Memory B cell (primary cell): ENCODE measurements at places on chromosomes 3 and 15.

DNA sequence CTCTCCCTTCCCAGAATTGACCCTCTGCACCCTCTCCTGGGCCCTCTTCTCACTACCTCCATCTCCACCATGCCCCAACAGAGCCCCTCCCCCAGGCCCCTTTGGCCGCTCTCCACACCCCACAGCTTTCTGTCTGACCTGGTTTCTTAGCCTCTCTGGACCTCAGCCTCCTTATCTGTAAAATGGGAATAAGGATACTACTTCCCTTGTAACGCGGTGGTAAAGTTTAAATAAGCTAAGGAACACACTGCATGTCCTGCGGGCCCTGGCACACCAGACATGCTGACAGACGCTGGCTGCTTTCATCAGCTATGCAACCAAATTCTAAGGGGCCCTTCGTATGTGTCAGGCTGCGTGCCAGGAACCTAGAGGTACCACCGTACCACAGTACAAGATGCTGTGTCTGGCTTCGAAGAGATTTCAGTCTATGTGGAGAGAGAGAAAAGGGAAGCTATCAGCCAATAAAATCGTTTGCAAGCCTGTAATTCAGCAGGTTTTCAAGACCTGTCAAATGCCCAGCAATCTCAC, 777 bp upstream of the SLC51A start:
- no peak for DNase-seq

- no peak for DNase-seq
These were observed 460.3 kb upstream of the PROK2 start for GRCh38 chr3:72245183-72245811.

DNA sequence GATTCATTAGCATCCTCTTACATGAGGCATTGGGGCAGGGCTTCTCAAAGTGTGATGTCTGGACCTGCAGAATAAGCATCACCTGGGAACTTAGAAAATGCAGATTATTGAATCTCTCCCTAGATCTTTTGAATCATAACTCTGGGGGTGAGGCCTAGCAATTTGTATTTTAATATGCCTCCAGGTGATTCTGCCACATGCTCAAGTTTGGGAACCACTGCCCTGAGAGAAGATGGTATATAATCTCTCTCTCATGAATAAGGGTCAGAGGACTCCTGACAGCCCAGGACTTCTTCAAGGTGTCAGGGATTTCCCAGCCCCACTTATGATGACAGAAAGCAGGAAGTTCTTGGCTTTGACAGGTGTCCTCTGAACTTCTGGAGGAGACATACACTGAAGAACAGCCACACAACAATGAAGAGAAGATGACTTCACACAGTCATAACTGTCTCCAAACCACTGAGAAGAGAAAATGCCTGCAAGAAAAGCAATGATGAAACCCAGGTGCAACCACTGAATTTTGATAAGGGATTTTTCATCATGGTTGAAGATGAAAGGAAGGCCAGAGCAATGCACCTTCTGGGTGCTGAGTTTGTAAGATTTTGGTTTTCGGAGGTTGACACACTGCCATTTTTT, 211.9 kb upstream of the MRPL3 start:
- DNase-seq, result no peak

DNA sequence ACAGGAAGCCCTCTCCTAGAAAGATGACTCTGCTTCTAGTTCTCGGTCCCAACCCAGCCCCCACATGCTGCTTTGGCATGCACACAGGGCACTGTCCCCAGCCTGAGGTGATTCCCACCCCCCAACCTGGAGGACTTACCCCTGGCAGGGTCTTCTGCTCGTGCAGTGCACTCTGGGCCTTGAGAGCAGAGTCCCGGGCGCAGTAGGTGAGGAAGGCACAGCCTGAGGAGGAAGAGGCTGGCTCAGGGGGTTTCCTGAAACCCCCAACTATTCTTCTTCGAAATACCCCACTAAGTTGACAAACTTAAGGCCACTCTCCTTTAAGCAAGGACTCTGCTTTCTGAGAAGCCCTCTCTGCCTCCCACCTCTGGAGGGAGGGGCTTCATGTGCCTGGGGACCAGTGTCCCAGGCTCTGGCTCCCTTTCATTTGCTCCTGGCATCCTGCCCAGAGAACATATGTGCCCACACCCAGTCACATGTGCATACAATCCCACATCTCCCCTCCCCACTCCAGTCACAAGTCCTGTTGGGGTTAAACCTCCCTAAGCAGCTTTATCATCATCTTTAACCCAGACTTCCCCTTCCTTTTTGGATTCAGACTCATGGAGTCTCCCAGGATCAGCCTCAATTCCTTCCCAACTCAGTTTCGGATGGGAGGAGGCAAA, 4.1 kb downstream of the CELF6 start:
- DNase-seq, result no peak

DNA sequence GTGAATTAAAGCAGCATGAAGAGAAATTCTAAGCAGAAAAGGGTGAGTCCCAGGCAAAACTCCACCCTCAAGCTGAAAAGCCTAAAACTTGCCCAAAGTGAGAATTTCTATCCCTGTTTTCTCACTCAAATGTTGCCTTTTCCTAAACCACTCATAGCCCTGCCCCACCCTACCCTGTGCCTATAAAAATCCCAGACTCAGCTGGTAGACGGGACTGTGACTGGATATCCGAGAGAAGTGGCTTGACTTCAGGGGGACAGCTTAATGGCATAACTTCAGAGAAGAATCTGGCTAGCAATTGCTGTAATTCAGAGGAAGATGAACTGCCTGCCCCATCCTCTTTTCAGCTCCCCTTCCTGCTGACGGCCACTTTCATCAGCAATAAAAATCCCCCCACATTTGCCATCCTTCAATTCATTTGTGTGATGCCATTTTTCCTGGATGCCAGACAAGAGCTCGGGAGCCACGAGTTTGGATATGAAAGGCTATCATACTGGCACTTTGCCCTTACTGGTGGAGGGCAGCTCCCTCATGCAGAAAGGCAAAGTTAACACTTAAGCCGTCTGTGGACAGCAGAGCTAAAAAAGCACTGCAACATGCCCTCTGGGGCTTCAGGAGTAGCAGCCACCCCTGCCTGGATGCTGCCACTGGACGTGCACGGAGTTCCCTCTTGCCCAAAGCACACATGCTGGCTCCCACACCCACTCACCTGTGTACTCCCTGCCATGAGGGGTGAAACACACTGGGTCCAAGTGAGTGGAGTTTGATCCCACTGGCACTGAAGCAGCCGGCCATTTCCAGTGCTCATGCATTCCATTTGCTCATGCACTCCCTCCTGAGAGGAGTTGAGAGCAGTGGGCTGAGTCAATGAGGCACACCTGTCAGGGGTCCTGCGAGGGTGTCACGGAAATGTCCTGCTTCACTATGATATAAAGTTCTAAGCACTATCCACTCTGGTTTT, 670.6 kb downstream of the PLOD2 start:
- no peak for DNase-seq

DNA sequence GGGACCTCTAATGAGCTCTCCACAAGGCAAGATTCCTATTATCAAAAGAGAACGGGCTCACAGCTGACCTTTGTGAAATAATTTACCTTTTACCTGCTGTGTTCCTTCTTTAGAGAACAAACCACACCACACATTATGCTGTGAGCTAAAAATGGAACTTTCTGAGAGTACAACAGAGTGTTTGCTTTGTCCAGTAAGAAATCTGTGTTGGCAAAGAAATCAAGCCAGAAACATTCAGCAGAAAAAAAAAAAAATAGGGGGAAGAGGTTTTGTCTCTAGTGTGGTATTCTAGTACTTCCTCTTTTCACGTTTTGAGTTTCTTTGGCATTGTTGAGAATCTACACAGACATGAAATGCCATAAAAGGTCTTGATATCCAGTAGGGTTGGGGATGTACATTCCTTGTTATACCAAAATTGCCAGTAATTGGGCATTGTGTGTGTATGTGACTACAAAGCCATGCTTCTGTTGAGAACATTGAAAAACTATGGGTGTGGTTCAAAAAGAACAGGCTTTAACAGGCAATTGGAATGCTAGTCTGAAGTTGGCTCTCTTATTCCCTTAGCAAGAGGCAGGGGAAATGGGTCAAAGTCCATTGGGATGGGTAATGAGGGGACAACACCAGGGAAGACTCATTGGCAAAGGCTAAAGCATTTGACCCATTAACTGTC, 273.5 kb downstream of the NEK10 start:
- DNase-seq, result no peak

- DNase-seq, result no peak
These were observed 29.4 kb upstream of the KLHL6 start for GRCh38 chr3:183584914-183585280.

DNA sequence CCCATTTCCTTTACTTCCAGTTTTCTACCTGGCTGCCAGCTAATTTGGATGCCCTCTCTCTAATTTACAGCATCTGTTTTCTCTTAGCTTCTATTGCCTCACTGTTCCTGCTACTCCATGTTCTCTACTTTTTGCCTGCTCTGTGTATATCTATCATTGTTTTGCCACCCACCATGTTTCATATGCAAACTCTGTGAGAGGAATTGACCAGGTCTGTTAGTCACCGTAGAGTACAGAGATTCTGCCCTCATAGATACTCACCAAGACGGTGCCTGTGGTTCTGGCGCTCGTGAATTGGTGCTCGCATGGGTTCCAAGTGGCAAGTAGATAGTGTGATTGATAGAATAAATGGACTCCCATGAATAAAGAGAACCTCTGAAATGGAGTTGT, 288.8 kb downstream of the CNTN6 start:
- no peak for DNase-seq

DNA sequence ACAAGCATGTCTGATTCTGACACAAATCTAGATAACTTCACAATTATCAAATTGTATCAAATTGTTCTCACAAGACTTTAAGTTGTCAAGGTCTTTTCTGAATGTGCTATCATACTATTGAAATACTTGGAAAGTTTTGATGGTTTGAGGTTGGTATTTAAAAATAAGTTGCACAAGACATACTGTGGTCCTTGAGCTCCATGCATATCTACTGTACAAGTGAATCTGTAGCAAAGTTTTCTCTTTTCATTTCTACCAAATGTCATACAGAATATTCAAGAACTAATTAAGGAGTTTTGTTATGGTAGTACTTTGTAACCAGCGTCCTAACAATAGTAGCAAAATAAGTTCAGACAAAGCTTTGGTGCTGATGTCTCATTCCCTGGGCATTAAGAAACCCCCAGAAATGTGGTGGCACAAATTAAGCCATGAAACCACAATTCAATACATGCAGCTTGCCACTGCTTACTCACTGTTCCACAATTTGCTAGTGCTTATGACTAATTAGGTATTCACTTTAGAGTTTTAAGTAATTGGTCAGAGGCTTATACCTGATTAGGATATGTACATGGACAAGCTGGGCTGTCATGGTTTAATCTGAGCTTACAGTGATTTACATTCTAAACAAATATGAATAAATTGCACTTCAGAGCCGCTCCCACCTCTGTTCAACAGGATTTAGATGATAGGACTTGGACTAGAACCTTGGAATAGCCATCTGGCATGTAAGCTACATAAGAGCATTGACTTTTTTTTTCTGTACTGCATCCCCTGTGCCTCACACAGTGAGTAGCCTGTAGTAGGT, 8.8 kb downstream of the TBC1D23 start:
- no peak for DNase-seq

- no peak for DNase-seq
These were observed 7.1 kb upstream of the FSIP1 start for GRCh38 chr15:39789736-39790135.

DNA sequence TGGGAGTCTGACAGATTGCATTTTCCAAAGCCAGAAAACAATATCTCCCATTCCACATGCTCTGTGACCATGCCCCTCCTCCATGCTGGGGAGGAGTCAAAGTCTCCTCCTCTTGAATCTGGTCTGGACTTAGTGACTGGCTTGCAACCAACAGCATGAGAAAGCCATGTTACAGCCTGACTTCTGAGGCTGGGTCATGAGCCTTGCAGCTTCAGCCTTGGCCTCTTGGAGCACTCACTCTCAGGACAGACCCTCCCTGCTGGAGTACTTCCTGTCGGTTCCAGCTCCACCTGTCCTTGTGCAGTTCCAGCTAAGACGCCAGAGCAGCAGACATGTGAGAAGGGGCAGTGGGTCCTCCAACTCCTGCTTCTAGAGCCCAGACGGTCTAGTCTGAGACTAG, 49.7 kb upstream of the RBSN start:
- no peak for DNase-seq

DNA sequence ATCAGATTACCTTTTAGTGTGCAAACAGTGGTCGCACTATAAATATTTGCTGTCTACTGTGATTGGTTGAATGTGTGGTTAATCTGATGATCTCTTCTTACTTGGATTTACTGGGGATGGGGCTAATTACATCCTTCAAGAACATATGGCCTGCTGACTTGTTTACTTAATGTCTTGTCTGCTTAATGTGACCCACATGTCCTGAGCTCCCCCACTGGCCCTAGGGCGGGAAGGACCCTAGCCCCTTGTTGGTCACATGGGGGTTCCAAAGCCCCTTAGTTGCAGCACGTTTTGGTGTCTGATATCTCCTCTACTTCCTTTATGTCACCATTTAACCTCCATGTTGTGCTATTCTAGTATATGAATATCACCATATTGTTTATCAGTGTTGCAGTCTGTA, 17.8 kb upstream of the P2RY12 start:
- no peak for DNase-seq

DNA sequence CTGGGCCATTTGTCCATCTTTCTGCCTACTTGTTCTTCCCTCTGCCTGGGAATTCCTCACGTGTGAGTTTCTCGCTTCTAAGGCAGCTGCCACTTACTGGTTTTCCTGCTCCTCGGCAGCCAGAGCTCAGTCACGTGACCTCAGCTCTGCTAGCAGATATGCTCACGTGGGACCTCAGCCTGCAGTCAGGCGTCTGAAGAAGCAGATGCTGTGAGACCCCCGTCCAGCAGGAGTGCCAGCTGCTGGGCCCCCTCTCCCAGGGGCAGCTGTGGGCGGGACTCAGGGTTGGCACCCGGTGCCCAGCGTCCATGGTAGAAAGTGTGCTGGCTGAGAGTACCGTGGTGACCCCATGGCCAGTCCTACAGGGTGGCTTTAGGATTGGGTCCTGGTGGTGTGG, 161.3 kb upstream of the TLE3 start:
- DNase-seq, result no peak

GRCh38 chr15:40796041-40796440, 10.8 kb upstream of the ZFYVE19 start:
- DNase-seq, result no peak

DNA sequence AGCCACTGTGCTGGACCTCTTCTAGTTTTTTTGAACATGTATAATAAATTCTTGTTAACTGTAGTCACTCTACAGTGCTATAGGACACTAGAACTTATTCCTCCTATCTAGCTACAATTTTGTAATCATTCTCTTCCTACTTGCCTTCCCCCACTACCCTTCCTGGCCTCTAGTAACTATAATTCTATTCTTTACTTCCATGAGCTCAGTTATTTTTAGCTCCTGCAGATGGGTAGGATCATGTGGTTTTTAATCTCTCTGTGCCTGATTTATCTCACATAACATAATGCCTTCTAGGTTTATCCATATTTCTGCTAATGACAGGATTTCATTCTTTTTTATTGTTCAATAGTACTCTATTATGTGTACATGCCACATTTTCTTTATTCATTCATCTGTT, 113.2 kb upstream of the FGF7 start:
- no peak for DNase-seq

GRCh38 chr3:195441051-195441450, 1.8 kb downstream of the ACAP2 start:
- no peak for DNase-seq

GRCh38 chr15:68197661-68198437, 7.3 kb downstream of the CALML4 start:
- DNase-seq, result no peak

- no peak for DNase-seq
These were observed 64.7 kb downstream of the BFSP2 start for GRCh38 chr3:133464573-133464972.
